Stimulated activated CD4-positive, alpha-beta T cell treated with anti-CD3 and anti-CD28 coated beads, Interleukin-4, amount 100 ng/mL, for 4 hours (primary cell): ENCODE measurements at places on chromosomes 4 and X.
A peak's percentile ranks its signal among the peaks of the same experiment; 100 is the strongest.

- no peak for DNase-seq
Observed at GRCh38 chr4:81874661-81875515, 403.2 kb upstream of the RASGEF1B start.

- no peak for DNase-seq
Observed at GRCh38 chr4:163273922-163274321, 58.5 kb downstream of the NPY1R start.

GRCh38 chr4:146916479-146917076 lies 29.1 kb downstream of the TTC29 start:
- DNase-seq = no peak

DNA sequence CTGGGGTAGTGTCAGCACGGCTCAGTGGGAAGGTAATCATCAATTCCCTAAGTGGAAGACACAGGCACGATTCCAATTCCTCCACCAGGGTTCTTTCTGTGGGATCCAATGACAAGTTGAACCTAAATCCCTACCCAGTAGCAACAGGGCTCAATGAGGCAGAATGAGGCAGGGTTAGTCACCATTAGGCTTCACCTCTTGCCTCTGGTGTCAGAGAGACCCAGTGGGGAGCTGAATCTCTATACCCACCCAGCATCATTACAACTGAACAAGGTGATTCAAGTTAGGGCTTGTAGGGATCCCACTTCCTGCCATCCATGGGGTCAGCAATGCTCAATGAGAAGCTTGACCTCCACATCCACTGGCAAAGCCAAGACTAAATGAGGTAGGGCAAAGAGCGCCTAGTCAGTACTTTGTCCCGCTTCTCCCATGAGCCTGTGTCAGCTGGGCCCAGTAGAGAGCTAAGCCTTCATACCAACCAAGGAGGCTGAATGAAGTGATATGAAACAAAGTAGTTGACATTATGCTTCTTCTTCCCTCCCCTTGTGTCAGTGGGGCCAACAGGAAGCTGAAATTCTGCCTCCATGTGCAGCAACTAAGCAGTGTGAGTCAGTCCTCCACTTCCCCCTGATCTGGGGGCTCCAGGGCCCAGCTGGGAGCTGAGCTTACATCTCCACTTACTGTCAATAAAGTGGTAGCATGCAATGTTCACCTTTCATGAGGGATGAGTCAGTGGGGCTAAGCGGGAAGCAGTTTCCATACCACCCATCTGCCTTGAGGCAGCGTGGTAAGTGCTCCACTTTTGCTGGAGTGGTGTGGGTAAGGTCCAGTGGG lies 36.4 kb upstream of the RBM41 start:
- peak; percentile 12 for DNase-seq

DNA sequence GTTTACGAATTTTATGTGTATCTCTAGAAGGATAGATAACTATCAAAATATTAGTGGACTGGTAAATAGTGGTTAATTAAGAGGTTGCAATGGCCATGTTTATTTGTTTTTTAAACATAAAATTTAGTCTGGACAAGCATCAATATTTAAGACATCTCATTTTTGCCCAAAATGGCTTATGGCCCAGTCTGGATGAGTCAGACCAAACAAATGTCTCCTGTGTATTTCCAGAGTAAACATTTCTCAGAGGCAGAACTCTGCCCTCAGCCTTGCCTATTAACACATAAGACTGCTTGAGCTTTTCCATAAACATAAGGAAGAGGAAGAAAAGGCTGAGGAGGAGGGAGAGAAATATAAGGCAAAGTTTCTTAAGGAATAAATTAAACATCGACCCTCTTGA lies 277.1 kb upstream of the DIAPH2 start:
- no peak for DNase-seq

DNA sequence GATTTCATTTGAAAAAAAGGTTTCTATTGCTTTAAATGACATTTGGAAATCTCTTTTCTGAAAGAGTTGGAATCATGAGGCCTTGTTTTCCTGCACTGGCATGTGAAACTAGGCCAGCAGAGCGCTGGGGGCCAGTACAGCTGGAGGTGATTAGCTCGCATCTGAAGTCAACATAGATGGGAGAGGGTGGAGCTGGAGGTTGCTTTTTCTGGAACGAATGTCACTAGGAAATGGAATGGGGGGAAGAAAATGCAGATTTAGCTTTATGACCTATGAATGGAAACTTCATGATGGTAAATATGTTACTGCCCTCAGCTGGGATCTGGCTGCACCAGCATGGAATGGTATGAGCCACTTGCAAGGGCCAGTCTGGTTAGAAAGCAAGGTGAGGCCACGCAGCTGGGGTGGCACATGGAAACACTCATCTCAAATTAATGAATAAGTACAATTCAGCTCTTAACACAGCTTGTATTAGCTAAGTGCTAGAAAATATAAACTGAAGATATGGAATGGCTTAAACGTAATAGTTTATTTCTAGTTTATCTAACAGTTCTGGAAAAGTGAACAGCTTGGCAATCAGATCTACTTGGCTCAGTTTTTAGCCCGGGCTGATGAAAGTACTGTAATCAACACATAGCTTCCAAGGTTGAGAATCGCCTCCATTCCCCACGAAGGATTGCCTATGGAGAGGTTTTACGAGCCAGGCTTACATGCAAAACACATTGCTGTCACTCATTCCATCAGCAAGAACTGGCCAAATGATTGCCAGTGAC lies 32.5 kb downstream of the SLC10A6 start:
- no peak for DNase-seq

GRCh38 chr4:137310166-137310565 lies 222.1 kb downstream of the PCDH18 start:
- no peak for DNase-seq
